BJ (cell line): ENCODE measurements at places on chromosomes 16 and 17.

DNA sequence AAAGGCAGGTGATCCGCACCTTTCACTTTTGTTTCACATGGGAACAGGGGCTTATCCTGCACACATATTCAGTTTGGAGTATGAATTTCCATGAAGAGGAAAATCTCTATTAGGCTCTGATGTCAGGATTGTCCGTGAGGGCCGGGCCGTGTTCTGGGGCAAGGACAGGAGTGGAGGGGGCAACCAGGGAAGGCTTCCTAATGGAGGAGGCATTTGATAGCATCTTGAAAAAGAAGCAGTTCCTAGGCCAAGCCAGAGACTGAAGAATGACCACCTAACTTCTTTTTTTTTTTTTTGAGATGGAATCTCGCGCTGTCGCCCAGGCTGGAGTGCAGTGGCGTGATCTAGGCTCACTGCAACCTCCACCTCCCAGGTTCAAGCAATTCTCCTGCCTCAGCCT, 174.2 kb downstream of the SEC14L1 start:
- no peak for DNase-seq

DNA sequence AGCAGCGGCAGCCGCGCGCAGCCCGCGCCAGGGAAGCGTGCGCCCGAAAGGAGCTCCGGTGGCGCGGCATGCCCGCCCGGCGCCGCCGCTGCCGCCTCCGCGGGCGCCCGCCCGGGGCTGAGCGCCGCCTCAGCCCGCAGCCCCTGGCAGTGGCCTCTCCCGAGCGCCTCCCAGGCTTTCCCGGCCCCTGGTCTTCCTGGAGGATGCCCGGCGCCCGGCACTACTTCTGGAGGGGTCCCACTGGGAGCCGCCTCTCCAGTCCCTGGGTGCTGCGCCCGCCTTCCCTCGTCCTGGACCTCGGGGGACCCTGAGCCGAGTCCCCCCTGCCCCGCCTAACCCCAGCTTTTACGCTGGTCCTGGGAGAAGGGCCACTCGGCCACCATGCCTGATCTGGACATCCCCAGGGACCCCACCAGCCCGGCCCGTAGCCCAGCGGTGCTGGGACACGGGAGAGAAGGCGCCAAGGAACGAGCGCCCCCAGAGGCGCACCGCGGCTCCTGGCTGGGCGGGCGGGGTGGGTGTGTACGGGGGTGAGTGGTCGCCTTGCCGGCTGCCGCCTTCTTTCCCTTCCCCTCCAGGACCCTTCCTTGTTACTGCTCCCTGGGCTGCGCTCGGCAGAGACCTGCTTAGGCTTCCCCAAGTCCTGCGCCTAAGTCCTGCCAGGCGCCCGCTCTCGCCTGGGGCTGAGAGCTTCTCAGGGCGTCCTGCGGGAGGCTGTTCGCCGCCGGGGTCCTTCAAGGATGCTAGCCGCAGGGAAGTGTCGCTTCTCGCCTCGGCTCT, 704 bp downstream of the ASIC2 start:
- no peak for DNase-seq

DNA sequence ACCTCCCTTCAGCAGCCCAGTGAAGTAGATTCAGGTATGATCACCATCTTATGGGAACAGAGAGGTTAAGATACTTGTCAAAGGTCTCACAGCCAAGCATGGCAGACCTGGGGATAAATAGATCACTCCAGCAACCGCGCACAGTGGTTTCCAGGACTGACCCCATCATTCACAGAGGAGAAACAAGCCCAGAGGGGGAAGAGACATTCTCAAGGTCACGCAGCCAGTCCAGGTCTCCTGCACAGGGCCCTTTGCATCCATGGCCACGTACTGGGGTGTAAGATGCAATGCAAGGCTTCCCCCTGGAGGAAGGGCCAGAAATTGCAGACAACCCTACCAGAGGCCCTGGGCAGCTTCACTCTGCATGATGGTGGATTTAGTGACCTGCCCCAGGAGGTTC, 19.9 kb downstream of the TLE7 start:
- DNase-seq = no peak

GRCh38 chr17:39634384-39634871, 2.5 kb upstream of the STARD3 start:
- DNase-seq = no peak

DNA sequence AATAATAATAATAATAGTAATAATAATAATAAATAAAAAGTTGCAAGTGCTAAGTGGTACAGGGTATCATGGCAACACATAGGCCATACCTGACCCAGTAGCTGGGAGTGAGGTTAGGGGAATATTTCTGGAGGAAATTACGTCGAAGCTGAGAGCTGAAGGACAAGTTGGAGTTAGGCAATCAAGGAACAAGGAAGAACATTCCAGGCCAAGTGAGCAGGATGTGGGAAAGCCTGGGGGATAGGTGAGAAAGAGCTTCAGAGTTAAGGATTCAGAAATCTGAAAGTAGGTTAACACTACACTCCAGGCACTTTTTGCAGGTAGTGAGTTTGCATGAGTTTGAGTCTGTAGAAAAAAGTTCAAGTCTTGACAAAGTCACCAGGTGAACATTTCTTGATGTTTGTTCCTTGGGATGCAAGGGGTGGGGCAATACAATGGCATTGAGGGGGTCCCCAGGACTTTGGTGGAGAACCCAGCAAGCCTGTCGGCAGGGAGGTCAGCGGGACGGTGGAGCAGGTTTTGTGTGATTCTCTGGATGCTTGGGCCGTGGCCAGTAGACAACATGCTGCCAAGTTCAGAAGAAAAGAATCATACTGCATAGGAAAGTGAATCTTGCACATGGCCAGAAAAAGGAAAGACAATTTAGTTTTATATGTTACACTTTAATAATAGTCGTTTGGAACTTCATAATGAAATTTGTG, 27.7 kb upstream of the MPHOSPH6 start:
- DNase-seq = no peak
